ENCODE measurements at places on chromosomes 7 and 10.
A peak's percentile ranks its signal among the peaks of the same experiment; 100 is the strongest.

DNA sequence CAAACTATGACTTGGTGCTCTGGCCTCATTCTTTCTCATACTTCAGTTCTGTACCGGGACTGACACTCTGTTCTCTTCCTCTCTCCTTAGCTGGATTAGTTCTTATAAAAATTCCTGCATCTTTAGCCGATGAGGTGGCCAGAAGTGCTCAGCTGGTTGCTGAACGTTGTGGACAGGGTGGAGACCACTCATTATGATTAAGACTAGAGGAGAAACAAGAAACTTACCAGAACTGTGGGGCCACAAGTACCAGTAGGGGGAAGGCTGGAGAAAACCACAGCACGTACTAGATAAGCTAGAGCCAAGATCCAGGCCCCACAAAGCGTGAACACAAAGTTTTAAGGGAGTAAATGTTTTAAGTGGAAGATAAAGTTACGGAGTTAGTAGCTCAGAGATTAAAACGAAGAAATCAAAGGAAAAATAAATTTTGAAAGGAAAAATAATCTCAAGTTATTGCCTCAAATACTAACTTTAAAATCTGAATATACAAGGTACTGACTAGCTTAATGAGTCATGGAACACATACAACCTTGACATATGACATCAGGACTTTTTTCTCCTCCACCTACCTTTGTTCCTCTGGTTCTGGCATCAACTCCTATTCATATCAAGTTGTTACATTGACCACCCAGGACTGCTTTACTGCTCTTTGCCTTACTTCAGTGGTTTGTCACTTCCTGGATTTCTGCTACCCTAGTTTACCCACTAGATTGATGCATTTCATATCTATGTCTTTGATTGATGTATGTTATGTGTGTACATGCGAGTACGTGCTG is 469.0 kb downstream of the TFEC start:
- no peak for DNase-seq

GRCh38 chr7:114970308-114970707 is 48.4 kb downstream of the MDFIC start:
- DNase-seq = no peak

DNA sequence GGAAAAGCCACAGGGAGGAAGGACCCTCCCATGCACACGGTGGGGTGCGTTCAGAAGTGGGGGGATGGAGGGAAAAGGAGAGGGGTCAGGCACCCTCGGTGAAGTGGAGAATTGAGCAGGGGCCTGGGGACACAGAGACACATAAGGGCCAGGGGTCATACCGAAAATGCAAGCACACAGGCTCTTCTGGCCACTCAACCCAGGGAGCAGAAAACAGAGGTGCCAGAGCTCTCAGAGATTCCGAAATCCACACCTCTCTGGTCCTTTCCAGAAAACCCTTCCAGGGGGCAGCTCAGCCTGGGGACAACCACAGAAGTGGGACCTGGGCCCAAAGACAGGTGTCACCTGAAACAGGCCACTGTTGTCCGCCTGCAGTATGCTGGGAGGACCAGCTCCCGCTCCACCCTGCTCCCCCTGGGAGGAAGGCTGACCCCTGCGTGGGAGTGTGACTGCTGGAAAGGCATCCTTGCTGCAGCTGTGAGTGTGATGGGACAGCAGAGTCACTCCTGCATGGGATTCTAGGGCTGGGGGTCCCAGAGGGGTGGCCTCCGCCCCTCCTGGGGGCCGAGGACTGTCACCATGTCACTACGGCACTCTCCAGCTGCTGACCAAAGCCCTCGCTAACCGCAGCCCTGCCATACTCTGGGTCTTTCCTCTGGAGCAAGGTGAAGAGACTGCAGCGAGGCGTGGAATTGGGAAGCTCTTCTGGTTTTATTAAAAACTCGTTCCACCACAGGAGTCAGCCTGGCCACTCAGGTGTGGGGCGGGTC is 63.1 kb downstream of the TMEM209 start:
- no peak for DNase-seq

DNA sequence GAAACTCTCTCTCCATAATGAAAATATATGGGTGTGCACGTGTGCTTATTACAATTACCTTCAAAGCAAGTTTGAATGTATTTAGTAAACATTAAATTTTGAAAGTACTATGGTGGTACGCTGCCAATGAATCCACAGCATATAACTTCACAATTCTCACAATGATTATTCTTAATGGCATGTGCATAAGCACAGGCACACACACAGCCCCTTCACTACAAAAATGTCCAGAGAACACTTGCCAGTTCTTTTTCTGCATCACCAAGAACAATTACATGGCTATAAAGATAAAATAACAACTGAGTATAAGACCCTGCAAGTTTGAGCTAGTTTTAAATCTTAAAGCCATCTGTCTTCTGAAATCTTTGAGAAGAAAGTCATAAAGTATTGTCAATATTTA is 22.2 kb downstream of the SGCE start:
- no peak for DNase-seq

- DNase-seq = no peak
These were observed 72.1 kb downstream of the RNF133 start for GRCh38 chr7:122626785-122627184.

DNA sequence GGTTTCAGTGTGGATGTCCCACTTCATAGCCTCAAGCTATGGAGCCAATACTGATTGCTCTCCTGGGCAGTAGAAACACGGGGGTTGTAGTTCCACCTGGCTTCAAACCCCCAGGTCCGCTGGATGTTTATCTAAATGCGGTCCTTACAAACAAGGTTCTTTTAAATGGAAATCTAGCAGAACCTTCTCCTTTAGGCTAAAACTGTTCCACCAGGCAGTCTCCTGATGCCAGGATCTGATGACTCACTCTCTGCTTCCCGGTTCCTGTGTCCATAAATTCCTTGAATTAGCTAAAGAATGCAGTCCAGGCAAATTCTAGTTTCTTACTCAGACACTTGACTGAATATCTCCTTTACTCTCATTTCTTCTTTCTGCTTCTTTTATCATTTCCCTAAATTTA is 108.4 kb upstream of the FAM3C start:
- no peak for DNase-seq

DNA sequence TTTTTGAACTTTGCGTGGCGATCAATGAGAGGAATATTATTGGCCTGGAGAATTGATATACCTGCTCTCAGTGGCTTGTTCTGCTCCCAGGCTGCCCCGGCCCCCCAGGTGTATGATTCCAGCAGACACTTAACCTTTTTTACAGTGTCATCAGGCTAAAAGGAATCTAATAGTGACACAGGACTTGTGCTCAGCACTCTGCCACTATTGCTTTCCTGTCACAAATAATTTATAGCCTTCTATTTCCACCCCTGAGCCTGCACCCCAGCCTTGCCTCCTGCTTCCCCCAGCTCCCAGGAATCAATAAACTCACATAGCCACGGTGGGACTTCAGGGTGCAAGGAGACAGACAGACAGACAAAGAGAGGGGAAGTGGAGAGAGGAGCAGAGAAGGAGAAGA is 28.3 kb downstream of the PAX2 start:
- DNase-seq = no peak

GRCh38 chr10:62843600-62843999 is 27.4 kb upstream of the EGR2 start:
- no peak for DNase-seq

DNA sequence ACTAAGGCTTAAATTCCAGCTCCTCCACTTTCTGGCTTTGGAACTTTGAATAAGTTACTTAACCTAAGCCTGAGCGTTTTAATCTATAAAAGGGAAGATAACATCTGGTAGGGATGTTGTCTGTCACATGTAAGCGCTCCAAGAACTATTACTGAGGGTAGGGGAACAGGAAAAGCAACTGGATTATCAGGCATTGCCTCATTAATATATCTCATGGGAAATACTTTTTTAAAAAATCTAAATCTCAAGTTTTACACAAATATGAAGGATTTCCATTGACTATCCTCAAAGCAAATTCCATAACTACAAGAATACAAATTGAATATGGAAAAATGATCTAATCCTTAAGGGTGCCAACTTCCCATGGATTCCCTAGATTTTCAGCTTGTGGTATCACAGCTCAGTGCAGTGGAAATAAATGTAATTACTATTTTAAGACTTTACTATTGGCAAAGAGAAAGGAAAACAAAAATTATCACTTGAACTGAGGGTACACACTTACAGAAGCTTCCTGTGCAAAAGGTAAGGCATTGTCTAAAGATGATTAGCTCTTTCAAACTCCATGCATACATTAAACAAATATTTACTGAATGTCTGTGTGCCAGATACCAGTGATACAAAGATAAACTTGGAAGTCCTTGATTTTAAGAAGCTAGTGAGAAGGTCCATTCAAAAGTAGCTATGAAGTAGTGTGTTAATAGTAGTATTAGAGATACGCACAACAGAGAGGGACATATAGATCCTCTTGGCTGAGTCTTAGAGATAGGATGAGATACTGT is 38.4 kb downstream of the NT5C2 start:
- DNase-seq = no peak

DNA sequence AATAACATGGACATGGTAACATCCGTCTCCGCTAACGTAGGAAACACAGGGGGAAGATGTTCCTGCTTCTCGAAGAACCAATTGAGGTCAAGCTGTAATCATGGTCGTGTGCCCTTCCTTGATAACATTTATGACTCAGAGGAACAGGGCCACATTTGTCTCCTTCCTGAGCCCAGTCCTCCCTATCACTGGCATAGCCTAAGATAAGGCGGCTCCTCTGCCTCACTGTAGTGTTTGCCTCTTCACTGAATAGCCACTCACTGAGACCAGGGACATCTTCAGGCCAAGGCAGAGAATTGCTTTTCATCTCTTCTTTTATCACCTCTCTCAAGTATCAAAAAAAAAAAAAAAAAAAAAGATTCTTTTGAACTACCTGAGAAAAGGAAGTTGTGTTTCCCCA is 5.4 kb upstream of the GRM8 start:
- no peak for DNase-seq

DNA sequence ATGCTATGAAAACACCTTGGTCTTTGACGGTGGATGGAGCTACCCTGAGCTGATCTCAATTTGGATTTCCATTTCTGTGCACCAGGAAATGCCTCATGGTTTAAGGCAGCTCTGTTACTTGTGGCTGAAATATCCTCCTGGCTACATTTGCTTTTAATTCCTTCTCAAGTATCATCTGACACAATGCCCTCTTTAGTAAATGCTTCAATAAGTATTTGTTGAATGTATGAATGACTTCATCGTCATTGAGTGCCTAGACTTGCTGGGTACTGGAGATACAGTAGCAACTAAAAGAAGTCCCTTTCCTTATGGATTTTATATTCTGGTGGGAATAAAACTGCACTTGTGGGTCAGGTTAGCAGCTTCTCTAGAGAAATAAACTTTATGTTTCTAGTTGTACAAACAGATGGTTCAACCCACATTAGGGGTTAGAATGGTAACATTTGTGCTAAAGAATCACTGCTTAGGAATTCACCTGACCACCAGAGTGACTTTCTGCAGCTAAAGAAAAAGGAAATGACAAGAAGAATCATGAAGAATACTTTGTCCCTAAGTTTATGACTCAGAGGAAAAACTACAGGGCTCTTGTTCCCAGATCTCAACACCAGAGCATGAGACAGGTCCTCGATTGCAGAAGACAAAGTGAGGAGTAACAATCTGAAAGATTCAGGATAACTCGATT is 21.8 kb upstream of the SMNDC1 start:
- peak; percentile 78 for DNase-seq

DNA sequence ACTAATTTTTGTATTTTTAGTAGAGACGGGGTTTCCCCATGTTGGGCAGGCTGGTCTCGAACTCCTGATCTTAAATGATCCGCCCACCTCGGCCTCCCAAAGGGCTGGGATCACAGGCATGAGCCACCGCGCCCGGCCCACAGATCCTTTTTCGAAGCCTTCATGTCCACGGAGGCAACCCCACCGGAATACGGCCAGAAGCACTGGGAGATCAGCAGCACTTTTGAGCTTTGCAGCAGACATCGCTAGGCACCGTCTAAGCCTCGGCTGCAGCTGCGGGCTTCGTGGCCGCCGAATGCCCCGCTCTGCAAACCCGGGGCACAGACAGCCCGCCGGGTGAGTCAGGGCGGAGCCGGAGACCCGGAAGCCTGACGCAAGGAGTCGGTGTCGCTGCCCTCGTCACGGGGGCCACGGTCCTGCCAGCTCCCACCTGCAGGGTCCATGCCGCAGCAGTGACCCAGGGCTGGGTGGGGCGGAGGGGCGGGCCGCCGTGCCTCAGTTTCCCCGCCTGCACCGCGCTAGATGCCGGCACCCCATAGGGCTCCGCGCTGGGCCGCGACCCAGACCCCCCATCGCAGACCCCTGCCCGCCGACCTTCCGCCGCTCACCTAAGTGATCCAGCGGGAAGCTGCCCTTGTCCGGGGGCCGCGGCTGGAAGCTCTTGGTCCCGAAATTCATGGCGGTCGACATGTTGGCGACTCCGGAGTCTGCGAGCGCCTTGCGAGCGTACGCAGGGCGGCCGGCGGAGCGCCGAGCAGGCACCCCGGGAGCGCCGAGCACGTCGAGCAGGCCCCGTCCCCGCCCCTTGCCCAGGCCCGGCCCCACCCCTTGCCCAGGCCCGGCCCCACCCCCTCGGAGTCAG is at the start of gene COX19:
TSS of gene COX19 (minus strand) at position 730 of the 862 bp plus-strand sequence. CDS start at position 690, 40 bp downstream.
- peak; percentile 95 for DNase-seq

DNA sequence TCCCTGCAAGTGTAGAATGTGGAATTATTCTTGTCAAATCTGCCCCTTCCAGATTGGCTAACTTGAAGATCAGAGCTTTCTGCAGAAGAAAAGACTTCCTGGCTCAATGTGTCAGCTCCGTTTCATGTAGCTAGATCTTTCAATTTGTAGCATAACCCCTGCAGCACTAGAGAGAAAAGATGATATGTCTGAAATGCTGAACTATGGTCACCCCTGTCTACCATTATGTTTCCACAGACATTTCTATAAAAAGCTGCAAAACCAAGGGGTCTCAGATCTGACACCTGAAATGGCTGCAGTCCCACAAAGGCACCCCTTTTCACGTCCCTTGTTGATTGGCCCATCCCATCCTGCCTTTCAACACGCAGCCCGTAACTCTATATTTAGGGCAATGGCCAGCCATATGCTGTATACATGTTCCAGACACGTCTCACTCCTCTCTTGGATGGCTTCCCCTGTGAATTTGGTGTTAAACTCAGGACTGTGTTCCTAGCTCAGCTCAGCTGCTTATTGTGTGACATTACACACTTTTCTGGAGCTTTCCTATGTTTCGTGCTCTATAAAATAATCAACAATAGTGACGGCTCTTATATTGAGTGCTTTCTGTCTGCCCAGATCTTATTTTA is 648.6 kb upstream of the CELF2 start:
- no peak for DNase-seq

GRCh38 chr7:92631850-92632487 is 41.8 kb upstream of the FAM133B start:
- DNase-seq = peak; percentile 48

Measured in suppressor macrophage treated with lipopolysaccharide for 4 hours (primary cell).